ENCODE measurements at places on chromosomes 4 and X. TPM values are rescaled to one million over a fixed set of nuclear protein-coding genes. Genes with fewer than 3 reads are reported as not detected.

Gene FGFBP1
- total RNA-seq, result not detected

Gene PNCK
- total RNA-seq, result not detected

Gene MAGEA12
- not detected for total RNA-seq

Gene GAGE13
- total RNA-seq, result not detected

Gene MFAP3L
- total RNA-seq, result 1.6 TPM

Gene JCHAIN
- 2.1 TPM for total RNA-seq

Data from skeletal muscle tissue (tissue), 5 donors.